ENCODE measurements at places on chromosomes 5 and 9.

DNA sequence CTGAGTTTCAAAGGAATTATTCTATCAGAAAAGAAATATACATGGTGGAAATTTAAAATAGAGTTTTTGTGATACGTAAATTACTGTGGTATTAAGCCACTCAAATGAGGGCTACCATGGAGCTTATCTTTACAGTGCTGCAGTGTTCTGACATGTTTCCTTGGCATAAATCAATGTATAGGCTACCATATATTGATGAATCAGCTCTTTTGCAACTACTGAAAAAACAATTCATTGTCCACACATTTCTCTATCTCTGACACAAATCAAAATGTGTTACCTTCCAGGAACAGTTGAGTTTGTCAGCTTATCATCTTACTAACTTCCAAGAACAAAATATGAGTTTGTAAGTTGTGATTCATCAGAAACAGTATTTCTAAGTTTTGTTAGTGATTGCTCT, 140.3 kb upstream of the CDH18 start:
- no peak for DNase-seq

DNA sequence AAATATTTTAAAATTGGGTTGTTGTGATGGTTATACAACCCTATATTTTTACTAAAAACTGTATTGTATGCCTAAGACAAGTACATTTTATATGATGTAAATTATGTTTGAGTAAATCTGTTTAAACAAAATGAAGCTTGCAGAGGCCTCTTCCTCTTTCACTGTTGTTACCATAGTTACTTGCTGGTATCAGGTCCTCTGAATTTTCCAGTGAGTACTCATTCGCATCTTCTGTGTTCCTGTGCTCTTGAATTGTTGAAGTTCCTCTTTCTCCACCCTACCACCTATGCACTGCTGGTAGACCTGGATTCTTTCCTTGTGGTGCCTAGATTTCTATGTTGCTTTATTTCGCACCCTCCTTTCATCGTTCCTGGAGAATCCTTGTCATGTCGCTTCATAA, 938.5 kb upstream of the ACO1 start:
- no peak for DNase-seq

GRCh38 chr5:2739360-2740050, 12.0 kb downstream of the IRX2 start:
- DNase-seq, result no peak

DNA sequence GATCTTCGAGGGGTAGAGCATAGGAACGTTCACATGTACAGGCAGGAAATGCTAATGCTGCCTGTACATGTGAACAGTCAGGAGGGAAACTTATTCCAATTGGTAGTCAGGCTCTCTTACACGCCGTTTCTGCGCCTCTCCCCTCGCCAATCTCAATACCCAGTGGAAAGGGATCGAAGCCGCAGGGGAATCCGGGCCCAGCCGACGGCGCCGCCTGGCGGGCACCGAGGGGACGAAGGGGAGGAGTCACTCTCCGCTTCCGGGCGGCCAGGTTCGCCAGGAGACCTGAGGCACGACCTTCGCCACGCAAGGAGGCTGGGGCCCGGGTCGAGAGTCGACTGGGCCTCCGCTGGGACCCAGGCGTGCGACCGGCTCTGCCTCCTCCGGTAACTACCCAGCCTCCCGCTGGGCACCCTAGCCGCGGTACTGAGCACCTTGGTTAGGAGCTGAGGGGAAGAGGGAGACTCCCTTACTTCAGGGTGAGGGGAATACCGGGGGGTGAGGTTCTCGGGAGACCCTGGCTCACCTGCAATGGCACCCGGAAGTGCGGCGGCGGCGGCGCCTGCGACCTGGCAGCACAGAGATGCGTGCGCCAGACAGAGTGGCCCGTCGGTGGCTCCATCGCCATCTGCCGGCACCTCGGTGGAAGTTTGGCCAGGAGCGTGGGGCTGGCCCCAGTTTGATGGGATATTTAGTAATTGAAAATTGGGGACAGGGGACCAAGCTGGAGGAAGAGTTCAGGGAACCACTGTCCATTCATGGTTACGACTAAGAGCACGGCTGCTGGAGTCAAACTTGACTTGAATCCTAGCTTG, at the start of gene PIGO:
PIGO (minus strand) TSS at position 557 of the 815 bp plus-strand sequence. CDS start 1,026 bp downstream, outside the sequence.
- DNase-seq, result peak; percentile 82

GRCh38 chr5:8683496-8683895, 814.5 kb downstream of the MTRR start:
- DNase-seq, result no peak

DNA sequence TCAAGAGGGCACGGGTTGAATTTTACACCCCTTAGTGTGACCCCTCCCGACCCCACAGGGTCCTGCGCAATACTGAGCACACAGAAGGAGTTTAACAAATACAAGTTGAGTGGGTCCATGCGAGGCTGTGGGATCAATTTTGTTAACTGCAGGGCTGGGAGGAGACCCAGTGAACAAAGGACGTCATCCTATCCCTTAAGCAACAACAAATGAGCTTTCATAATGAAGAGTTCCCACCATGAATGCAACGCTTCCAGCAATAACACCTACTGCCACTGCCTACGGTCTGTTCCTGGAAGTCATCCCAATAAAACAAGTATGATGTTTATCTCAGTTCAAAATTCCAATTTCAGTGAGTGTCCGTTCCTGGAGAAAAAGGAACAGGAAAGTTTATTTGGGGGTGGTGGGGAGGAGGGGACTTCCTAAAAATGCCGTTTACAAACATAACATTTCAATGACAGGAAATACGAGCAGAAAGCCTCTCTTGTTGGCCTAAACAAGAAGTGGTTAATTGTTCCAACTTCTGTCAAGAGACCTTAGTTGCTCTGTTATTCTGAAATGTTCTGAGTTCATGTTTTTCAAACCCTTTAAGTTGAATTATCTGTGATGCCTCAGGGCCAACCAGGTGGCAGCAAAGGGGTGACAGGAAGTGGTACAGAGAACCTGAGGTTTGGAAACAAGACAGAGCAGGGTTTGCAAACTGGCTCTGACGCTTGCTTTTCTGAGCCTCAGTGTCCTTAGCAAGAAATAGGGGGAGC, 65.8 kb upstream of the PLPP6 start:
- no peak for DNase-seq

- DNase-seq, result no peak
These were observed at the start of gene CAMK2A for GRCh38 chr5:150289551-150290390. CAMK2A (minus strand) TSS chr5:150289773; CDS start chr5:150289625, 148 bp downstream.

DNA sequence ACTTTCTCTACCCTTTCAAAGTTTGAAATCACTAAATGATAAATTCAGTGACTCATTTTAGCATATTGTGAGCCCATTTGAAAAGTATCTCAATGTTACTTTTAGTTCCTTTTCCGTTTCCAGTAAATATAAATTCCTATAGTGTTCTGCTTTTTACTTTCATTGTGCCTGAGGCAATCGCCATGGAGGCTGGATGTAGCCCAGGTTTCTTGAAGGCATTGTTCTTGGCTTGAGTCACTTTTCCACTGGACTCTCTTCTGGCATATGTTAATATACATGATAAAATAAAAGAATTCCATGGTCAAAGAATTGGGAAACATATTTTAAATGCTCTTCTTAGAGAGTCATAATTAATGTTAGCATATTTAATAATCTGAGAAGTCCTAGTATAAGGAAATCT, 327.0 kb downstream of the IZUMO3 start:
- no peak for DNase-seq

DNA sequence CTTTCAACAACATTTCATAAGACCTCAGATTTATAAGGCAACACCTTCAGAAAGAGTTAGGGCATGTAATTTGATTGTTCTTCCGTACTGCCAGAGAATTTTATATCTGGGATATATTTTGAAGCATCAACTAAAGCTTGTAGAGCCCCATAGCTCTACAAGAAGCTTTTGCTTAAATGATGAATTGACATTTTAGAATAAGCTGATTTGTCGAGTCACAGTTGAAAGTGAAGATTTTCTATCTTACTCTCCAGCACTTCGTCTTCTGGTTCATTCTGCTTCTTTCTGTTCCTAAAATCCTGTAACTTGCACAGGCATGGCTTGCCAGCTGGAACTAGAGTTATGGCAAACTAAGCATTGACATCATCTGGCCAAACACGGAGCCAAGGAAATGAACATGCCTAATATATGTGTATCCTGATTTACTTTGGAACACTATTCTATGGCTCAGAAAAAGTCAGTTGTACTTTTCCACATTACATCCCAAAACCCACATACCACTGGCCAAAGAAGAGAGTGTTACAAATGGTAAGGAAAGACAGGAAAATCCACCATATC, 68.6 kb upstream of the MAST4 start:
- no peak for DNase-seq

DNA sequence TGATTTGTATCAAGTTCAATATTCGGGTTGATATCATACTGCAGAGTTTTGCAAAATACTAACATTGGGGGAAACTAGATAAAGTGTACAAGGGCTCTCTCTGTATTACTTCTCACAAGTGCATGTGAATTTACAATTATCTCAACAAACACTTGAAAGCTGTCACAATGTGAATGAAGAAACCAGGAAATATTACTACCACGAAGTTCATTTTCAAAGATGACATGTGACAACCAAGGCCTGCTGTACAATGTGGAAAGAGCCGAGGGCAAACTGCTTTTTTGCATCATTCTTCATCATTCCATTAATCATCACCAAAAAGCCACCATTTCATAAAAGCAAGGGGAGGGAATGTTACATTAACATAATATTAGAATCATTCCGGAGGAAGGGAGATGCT, 310.0 kb downstream of the GLIS3 start:
- no peak for DNase-seq

GRCh38 chr5:13704396-13704795, 240.1 kb downstream of the DNAH5 start:
- no peak for DNase-seq

DNA sequence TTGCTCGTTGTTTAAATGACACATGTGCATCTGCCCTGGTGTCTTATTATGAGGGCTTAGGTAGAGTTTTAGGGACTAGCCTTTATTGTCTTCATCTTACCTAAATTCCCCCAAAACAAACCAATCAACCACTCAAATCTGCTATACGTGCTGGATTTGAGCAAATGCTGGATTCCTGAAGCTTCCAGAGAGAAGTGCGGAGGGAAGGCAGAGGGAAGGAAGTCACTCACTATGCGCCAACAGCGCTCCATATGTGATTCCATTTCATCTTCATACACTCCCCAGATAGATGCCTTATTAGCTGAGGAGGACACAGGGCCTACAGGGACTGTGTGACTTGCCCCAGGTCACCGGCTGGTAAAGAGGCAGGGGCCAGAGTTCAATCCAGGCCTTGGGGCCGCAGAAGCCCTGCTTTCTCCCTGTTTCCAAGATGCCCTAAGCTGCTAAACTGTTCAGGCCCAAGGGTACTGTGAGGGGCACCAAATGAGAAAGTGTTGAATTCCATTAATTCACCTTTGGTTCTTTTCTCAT, 63.5 kb downstream of the OTULIN start:
- no peak for DNase-seq

- DNase-seq, result no peak
These were observed 15.9 kb downstream of the TLR4 start for GRCh38 chr9:117720066-117720465.

- no peak for DNase-seq
These were observed 32.4 kb downstream of the TLE1 start for GRCh38 chr9:81656871-81657337.

GRCh38 chr9:75023846-75024245, 4.2 kb downstream of the CARNMT1 start:
- no peak for DNase-seq

- DNase-seq, result no peak
These were observed 1271.6 kb downstream of the PTPRD start for GRCh38 chr9:9341203-9341602.

DNA sequence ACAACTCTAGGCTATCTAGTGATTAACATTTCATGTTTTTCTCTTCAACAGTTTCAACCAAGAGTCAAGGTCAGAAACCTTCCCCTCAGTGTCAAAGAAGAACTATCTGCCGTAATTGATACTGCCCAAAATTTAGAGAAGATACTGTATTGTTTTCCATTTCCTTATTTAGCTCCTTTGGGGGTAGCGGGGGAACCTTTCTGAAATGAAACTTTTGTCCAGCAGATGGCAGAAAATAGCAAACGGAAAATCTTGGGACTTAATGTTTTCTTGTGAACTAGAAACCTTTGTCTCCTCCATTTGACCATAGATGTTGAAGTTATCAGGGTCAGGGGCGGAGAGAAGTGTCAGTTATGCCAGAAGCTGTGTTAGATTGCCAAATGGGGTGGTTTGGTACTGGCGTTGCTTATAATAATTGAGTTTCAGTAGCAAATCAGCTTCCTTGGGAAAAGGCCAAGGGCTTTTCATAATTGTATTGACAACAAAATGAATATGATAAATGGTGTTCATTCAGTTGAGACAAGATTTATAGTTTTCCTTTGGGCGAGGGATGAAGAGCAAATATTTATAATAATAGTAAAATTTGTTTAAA, 101.7 kb upstream of the TLX3 start:
- DNase-seq, result no peak

DNA sequence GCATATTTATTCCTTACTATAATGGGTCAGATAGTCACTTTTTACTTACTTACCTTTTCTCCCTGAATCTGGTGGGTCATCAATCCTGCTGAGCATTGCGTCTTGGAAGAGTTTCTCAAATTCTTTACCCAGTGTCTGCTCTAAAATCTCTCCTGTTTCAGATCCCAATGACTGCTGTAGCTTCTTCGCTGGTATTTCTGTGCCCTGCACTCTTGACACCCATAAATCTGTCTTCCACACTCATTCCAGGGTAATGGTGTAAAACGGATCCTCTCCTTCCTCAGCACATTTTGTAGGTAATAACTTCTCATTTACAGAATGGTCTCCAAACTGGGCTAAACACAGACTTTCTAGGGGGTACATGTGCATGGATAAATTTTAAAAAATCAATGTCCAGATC, 407.4 kb downstream of the DMAC1 start:
- no peak for DNase-seq

DNA sequence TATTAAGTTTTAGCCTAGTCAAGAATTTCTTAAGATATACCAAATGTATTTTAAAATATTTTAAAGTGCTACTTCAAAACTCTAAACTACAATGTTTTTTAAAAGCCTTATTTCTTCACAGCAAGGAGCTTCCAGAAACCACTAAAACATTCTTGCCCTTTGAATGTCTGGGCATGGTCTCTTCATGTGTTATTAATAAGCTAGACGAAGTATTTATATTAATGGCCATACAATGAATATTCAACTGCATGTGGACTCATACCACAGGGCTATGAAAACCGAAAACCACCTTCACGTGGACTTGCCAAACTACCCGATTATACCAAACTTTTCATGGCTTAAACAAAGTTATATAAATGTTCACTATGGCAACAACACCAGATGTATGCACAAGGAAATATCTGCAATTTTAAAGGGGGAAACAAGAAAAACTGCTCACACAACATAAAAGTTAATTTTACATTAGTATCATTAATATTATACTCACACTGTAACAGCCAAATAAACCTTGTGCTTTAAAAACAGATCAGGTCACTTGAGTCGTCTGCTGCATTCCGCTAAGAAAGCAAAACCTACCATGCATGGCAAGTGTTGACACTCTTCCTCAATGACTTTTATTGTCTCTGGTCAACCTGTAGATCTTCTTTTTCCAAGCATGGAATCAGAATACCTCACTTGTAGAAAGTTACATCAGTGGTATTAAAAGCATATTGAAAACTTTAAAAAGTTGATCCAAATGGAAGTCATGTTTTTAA, 246.3 kb downstream of the BNC2 start:
- DNase-seq, result no peak

Measured in activated T-helper 1 cell treated with anti-CD3 and anti-CD28 coated beads, Interleukin-2, amount 50 U/mL, for 16 hours (primary cell).